ENCODE measurements at places on chromosomes 5 and 9.

- DNase-seq: peak; percentile 32
Observed at GRCh38 chr5:74895906-74896305, 29.7 kb upstream of the FAM169A start.

GRCh38 chr9:133121915-133122550 is 993 bp upstream of the RALGDS start:
- DNase-seq: peak; percentile 60

GRCh38 chr9:96453625-96454024 is 3.7 kb downstream of the HABP4 start:
- no peak for DNase-seq

- DNase-seq: no peak
Observed at GRCh38 chr9:109304347-109304746, 16.5 kb downstream of the EPB41L4B start.

DNA sequence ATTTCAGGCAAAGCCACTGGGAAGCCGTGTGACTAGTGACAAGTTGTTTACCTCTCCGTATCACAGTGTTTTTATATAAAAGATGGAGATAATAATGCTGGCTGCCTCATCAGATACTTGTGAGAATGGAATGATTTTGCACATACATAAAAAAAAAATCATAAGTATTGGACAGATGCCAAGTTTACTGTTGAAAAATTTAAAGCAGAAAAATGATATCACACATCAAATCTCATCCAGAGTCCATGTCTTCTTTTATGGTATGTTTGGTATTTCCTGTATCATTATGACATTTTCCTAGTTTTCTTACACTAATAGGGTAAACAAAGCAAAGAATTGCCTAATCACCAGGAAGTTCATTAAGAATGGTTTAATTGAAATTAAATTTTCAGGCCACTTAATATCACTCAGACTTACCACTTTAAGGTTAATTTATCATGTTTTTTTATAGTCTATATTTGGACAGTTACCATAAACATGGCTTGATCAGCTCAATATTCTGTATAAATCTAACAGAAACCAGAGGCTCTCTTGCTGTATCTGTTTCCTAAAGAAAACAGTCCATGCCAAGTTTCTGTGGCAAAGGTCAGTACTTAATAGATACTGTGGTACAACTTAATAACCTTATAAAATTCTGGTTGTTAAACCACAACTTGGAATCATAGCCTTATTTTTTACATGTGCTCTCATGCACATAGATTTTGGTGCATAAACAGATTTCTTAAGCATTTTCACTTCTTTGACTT is 656.5 kb upstream of the RIOK2 start:
- no peak for DNase-seq

DNA sequence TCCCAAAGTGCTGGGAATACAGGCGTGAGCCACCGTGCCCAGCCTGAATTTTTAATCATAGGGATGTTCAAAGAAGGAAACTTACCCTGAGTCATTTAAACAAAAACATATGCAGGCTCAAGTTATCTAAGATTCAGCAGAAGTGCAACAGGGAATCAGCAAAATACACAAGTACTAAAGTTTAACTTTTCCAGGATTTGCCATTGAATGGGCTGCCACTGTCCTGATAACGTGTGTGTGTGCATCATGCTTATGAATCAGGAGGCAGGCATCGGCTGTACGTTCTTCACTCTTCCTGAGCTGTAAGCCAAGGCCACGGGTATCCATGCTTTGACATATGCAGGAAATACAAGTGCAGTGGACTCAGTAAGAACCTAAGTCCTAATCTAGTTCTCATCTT is 48.8 kb upstream of the FST start:
- DNase-seq: no peak

GRCh38 chr9:18888290-18888689 is 144.7 kb downstream of the SAXO1 start:
- DNase-seq: no peak

DNA sequence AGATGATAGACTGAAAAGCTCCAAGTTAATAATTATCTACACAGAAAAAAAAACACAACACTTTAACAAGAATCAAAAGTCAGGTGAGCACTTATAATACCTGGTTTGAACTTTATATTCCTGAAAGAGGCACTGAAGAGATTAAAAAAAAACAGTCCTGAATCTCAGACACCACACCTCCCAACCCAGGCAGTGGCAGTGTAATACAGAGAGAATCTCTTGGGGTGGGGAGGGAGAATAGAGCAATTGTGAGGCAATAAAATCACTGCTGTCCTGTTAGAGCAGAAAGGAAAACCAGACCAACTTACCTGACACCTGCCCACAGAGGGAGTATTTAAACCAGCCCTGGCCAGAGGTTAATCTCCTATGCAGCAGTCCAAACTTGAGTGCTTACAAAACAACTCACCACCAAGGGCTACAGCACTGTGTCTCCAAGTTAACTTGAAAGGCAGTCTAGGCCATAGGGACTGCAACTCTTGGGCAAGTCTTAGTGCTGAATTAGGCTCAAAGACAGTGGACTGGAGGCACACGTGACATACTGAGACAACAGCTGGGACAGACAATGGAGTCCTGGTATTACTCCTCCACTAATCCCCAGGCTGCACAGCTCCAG is 54.2 kb downstream of the SLCO4C1 start:
- DNase-seq: no peak

DNA sequence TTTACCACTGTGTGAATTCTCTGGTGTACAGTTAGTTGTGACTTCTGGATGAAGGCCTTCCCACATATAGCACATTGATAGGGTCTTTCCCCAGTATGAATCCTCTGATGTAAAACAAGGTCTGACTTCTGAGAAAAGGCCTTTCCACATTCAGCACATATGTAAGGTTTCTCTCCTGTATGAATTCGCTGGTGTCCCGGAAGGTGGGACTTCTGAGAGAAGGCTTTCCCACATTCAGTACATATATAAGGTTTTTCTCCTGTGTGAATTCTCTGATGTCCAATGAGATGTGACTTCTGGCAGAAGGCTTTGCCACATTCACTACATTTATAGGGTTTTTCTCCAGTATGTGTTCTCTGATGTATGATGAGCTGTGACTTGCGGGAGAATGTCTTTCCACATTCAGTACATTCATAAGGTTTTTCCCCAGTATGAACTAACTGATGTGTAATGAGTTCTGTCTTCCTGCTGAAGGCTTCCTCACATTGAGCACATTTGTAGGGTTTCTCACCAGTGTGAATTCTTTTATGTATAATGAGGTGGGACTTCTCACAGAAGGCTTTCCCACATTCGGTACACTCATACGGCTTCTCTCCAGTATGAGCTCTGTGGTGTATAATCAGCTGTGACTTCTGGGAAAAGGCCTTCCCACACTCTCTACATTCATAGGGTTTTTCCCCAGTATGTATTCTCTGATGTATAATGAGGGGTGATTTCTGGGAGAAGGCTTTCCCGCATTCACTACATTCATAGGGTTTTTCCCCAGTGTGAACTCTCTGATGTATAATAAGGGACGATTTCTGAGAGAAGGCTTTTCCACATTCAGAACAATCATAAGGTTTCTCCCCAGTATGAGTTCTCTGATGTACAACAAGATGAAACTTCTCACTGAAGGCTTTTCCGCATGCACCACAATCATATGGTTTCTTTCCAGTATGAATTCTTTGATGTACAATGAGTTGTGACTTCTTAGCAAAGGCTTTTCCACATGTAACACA is 9.1 kb downstream of the ZNF300 start:
- DNase-seq: no peak

GRCh38 chr9:111965566-111966019 is 69.0 kb downstream of the UGCG start:
- no peak for DNase-seq

GRCh38 chr5:14129123-14129522 is 14.0 kb upstream of the TRIO start:
- DNase-seq: no peak

GRCh38 chr5:96977228-96977627 is 41.3 kb downstream of the LNPEP start:
- DNase-seq: no peak

- no peak for DNase-seq
Observed at GRCh38 chr9:121559183-121559582, 59.5 kb upstream of the GGTA1 start.

DNA sequence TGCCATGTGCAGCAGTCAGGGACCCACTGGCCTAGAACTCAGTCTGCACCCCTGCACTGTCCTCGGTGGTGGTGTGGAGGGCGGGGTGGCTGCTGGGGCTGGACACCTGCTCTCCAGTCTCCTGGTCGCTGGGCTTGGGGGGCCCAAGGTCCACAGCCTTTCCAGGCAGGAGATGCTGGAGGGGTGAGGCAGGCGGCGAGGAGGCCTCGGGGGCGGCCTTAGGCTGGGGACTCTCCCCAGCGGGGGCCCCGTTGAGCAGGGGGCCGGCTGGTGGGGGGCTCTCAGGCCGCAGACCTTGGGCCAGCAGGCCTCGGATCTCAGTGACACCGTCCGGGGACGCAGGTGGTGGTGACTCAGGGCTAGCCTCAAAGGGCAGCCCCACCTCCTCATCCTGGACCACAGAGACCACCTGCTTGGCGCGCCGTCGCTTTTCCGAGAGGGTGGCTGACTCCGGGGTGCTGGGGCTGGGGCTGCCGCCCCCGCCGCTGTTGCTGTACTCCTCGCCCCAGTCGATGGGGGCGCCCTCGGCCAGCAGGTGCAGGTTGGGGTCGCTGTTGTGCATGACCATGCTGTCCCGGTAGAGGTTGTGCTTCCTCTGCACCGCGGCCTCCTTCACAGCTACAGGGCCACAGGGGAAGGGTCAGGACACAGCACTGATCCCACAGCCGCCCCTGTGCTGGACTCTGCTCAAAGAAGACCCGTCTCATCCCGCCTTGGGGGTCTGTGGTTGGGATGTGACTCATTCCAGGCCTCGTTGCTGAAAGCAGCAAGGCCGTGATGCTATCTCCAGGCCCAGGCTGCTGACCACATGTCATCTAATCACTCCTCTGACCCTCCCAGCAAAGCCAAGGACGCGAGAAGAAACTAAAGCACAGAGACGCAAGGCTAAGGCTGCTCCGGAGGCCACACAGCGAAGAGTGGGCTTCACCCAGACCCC is 55.8 kb downstream of the LRSAM1 start:
- DNase-seq: no peak

DNA sequence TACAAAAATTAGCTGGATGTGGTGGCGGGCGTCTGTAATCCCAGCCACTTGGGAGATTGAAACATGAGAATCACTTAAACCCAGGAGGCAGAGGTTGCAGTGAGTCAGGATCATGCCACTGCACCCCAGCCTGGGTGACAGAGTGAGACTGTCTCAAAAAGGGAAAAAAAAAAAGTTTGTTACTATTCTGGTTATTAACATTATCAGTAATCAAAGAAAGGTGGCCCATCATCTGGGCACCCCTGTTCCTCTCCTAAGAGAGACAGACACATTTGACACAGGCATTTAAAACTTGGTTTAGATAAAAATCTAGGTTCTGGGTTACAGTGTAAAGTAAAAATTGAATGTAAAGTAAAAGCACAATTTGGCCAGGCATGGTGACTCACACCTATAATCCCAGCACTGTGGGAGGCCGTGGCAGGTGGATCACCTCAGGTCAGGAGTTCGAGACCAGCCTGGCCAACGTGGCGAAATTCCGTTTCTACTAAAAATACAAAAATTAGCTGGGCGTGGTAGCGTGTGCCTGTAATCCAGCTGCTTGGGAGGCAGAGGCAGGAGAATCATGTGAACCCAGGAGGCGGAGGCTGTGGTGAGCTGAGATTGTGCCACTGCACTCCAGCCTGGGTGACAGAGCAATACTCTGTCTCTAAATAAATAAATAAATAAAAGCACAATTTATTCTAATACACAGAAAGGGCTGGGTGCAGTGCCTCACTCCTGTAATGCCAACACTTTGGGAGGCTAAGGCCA is 16.7 kb upstream of the PHYHD1 start:
- DNase-seq: no peak

DNA sequence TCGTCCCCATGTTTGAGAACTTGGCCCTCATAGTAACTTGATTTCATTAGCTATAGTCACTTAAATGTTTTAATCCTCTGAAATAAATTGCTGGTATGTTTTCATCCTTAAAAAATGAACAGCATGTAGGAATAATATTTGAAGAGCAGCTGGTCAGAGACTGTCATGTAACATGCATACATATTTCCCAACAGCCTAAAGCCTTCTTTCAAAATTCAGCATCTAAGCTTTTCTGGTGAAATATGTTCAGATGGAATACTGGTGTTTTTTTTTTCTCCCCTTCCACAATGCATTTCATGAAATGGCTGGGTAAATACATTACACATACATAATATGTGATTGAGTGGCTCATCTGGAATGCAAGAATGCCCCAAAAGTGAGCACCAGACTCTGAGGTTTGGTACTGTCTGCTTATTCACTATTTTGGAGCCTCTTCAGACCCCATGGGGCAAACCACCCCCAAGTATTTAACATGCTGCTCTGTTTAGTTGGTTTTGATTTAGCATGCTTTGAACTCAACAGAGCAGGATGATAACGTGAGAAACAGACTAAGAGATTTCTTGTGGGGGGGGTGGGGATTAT is 94.0 kb downstream of the SMARCA2 start:
- DNase-seq: no peak

DNA sequence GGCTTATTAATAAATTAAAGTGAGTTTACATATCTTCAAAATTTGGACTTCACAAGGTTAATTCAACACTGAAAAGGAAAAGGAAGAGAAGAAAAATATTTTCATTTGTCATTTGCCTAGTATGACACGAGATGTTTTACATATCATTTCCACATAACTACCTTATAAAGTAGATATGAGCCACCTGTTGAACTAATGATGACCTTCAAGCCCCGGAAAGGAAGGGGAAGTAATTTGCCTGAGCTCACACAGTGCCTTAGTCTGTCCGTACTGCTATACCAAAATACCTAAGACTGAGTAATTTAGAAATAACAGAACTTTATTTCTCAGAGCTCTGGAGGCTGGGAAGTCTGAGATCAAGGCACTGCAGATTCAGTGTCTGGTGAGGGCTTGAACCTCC is 17.9 kb downstream of the CMYA5 start:
- no peak for DNase-seq

GRCh38 chr5:175847503-175847902 is 23.9 kb upstream of the CPLX2 start:
- no peak for DNase-seq

GRCh38 chr9:16626577-16627130 is 243.8 kb downstream of the BNC2 start:
- no peak for DNase-seq

DNA sequence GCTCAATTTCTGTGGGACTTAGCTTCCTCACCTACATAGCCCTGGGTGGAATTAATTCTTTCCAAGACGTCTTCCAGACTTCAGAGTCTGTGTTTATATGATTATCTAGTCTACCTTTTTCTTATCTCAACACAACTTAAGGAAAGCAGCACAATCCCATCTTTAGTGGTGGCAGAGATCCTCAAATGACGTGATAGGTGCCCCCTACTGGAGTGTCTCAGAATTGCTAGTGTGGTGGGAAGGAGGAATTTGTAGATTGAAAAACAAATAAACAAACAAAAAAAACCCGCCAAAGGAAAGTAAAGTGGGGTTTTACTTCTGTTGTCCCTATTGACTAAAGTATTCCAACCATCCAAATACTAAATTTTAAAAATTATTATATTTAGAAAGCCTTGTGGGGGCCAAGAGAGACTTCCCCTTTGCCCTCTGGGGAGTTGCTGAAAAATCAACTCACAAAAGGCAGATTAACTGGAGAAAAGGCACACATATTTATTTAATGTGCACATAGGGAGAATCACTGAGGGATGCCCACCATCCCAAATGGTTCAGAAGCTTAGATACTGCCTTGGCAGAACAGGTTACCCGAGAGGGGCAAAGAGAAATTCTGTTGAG is 283.3 kb downstream of the TMEM167A start:
- DNase-seq: no peak

All from C1 segment of cervical spinal cord (tissue), 14 donors.